DMS79 treated with DMSO at 0.1 percent for 48 hours (cell line): ENCODE measurements at places on chromosomes 2 and 18.

DNA sequence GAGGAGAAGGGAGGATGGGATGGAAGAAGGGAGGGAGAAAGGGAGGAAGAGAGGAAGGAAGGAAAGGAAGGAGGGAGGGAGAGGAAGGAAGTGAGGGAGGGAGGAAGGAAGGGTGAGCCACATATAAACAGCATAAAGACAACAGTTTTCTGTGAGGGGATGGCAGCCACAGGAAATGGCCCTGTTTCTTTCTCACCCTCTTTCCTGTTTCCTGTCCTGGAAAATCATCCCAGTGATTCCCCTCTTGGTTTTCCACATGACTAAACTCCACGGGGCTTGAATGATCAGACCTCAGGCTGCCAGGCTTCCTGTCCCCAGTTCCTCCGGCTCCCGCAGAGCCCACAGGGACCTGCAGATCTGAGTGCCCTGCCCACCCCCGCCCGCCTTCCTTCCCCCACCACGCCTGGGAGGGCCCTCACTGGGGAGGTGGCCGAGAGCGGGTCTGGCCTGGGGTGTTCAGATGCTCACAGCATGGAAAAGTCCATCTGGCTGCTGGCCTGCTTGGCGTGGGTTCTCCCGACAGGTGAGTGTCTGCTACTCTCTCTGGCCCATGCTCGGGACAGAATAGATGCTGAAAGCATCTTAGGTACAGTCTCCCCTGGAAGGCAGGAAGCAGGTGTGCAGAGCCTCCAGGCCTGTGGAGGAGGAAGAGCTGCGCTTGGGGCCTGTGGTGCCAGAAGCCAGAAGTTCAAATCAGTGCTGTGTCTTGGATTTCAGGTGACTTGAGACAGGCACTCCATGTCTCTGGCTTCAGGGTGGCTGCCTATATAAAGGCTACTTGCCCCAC lies at the start of gene SIGLEC15:
Gene SIGLEC15 (plus strand): TSS at position 418 of the 787 bp plus-strand sequence. CDS start 54 bp downstream, at position 472.
- DNase-seq = no peak

GRCh38 chr18:32930695-32931301 lies 158.0 kb upstream of the KLHL14 start:
- no peak for DNase-seq

DNA sequence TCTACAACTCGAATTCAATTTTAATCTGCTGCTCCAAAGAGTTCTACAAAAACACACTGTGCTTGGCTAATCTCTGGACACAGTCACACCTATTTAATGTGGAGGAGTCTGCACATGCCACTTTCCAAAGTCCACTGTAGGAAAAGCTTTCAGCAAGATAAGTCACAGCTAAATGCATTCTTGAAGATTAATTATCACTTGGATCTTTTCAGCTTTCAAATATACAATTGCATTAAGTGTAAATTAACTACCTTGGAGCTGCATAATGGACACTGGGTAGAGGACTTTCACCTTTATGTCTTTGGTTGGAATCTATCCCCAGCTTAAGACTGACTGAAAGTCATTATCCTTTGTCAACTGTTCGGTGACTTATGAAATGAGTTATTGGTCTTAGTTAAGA lies 565.1 kb downstream of the PIK3C3 start:
- no peak for DNase-seq

DNA sequence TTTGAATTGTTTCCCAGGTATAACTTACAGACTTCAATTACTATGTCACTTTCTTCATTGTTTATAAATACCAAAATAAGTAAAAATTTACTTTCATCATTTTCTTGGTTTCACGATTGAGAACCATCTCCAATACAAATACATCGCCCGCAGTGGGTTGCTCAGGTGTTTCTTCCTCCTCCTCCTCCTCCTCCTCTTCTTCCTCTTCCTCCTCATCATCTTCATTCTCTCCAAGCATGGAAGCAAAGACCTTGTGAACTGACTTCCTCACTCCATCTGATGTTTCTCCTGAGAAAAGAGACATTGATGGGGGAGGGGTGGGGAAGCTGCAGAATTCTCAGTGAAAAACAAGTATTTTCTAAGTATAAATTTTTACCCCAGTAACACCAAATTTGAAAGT lies 6.6 kb downstream of the GTF3C3 start:
- DNase-seq = no peak

DNA sequence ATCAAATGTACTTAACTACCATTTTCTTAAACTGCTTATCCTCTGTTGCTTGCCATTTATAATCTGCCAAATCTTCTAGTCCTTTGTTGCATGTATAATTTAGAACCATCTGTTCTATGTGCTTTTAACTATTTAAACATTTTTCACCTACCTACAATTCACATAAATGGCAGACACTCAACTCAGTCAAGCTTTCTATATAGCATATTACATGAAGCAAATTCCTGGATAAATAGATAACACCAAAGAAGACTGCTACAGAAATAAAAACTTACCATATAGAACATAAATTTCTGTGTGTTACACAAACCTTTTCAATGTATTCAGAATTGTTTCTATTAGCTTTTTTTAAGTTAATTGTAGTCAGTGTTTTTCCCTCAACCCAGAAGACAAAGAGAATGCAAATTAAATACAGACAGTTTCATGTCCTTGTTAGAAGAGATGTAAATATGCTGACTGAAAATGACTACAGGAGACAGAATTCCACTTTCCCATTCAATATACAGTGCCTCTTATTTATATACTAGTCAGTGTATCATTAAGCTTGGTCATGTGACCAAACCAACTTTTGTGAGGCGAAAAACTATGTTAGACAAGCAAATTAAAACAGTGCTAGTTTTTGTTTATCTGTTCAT lies 2.6 kb downstream of the BAZ2B start:
- peak; percentile 90 for DNase-seq

DNA sequence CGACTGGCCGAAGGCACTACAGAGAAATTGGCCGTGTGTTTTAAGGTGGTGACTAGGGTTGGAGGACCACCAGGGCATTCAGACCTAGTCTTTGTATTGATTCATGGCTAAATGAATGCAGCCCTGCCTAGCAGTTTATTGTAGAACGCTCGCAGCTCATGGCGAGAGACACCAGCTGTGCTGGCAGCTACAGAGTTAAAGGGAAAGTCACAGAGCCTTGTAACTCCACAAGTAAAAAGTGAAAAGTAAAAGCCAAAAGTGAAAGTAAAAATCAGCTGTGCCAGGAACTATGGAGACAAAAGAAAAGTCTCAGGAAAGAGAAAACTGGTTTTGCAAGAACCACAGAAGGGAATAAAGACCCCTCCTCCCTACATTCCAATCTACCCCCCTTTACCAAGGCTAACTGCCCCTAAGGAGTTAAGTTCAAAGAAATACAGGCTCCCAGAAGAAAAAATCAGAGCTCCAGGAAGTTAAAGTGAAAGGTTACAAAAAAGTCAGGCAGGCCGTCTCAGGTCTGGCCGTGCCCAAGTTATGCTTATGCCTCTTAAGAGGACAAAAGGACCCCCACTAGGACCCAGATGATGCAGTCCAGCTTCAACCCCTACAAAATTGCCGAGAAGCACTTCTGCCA lies 46.4 kb upstream of the SELENOI start:
- peak; percentile 75 for DNase-seq

GRCh38 chr2:170582751-170583463 lies 132.2 kb upstream of the SP5 start:
- no peak for DNase-seq

DNA sequence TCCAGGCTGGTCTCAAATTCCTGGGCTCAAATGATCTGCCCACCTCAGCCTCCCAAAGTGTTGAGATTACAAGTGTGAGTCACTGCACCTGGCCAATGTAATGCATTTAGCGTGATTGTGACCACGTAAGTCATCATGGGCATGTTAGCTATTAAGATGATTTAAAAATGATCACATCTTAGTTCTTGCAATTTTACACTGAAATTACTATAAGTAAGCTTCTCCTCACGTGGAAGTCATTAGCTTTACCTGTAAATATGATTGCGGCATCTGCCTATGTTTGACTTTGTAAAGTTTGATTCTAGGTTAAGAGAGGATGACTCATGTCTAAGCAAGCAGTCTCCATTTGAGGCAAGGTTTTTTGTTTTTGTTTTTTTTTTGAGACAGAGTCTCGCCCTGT lies 85.5 kb downstream of the PMAIP1 start:
- no peak for DNase-seq

- no peak for DNase-seq
Observed at GRCh38 chr2:233061591-233062450, 1.7 kb downstream of the INPP5D start.

GRCh38 chr18:374721-375168 lies 106.9 kb upstream of the THOC1 start:
- no peak for DNase-seq

DNA sequence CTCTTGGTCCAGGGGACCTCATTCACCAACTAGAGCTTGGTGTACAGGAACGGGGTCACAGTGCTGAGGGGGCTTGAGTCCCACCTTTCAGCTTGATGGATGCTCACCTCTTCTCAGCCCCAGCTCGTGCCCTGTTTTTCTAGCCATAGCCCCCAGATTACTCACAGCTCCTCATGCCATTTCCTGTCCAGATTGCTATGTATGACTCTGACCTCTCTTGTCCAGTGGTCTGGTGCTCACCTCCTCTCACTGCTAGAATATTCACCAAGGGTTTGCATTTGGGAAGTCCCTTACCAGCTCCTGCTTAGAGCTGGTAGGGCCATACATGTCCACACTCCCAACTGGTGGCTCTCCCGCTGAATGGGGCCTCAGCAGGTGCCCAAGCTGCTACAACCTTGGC lies 5.9 kb downstream of the LBX2 start:
- DNase-seq = no peak

DNA sequence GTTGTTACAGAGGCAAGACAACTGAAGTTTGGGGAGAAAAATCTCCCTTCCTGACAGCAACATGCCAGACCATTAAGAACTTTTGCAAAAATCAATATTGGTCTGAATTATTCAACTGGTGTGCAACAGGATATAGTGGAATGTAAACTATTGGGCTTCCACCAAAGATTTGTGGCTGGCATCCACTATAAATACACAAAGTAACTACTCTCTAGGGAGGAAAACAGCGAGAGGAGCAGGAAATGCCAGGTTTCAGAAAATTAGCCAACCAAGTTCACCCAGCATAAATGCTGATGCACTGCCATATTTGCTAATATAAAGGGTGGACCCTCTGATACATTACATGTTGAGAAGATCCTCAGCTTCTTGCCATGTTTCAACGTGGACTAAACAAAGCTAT lies 267.6 kb upstream of the LYPD1 start:
- no peak for DNase-seq

GRCh38 chr18:44520981-44521667 lies 159.6 kb upstream of the SETBP1 start:
- no peak for DNase-seq

- no peak for DNase-seq
Observed at GRCh38 chr2:122148128-122148767, 392.8 kb downstream of the TSN start.

GRCh38 chr2:10482913-10483312 lies 34.8 kb upstream of the ODC1 start:
- DNase-seq = no peak

- no peak for DNase-seq
Observed at GRCh38 chr18:48674758-48675351, 136.0 kb downstream of the CTIF start.

GRCh38 chr2:88057437-88057844 lies 1.9 kb upstream of the KRCC1 start:
- DNase-seq = no peak

DNA sequence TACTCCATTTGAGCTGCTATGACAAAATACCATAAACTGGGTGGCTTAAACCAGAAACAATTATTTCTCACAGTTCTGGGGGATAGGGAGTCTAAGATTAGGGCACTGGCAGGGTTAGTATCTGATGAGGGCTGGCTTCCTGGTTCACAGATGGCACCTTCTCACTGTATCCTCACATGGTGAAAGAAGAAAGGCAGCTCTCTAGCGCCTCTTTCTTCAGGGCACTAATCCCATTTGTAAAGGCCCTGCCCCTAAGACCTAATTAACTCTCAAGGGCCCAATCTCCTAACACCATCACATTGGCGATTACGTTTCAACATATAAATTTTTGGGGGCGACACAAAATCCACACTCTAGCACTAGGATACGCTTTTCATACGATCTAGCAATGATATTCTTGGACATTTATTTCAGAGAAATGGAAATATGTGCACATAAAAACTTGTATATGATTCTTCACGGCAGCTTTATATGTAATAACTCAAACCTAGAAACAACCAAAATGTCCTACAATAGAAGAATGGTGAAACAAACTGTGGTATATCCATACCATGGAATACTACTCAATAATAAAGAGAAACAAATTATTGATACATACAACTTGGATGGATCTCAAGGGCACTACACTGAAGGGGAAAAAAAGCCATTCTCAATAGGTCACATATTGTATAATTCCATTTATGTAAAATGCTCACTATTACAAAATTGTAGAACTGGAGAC lies 111.0 kb downstream of the BCL2L11 start:
- no peak for DNase-seq

- DNase-seq = no peak
Observed at GRCh38 chr2:168811696-168812095, 9.3 kb downstream of the NOSTRIN start.

GRCh38 chr18:47680488-47680887 lies 250.0 kb downstream of the SMAD2 start:
- DNase-seq = no peak

DNA sequence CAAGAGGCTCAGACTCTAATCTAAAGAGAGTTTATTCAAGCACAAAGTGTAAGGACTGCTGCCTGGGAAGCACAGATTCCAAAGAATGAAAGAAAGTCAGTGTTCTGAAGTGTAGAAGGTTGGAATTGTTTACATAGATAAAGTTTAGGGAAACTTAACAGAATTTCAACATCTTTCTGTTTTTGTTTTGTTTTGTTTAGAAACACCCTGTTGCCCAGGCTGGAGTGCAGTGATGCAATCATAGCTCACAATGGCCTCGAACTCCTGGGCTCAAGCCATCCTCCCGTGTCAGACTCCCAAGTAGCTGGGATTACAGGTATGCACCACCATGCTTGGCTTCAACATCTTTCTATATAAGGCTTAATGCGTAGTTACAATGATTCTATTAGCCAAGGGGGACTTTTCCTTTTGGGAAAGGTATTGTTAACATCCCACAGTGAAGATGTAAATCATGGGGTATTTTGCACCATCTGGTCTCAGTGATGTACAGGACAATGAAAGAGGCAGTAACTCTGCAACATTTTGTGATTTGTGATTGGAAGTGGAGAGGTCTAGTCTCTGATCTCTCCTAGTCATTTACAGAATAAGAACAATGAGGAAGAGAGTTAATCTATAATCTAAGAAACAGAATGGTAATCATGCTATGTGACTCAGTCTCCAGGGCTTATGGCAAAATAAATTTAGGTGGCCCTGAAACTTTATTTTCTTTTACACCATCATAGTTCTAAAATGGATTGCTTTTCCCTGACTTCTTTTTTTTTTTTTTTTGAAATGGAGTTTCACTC lies 45.6 kb upstream of the MSH6 start:
- DNase-seq = no peak

GRCh38 chr18:78102135-78102534 lies 852.5 kb downstream of the GALR1 start:
- DNase-seq = no peak

- no peak for DNase-seq
Observed at GRCh38 chr2:67229706-67230105, 167.4 kb upstream of the ETAA1 start.
